ENCODE measurements at places on chromosomes 12 and 14.
A peak's percentile ranks its signal among the peaks of the same experiment; 100 is the strongest.

- DNase-seq, result no peak
These were observed 412 bp downstream of the FGFR1OP2 start for GRCh38 chr12:26938701-26939062.

DNA sequence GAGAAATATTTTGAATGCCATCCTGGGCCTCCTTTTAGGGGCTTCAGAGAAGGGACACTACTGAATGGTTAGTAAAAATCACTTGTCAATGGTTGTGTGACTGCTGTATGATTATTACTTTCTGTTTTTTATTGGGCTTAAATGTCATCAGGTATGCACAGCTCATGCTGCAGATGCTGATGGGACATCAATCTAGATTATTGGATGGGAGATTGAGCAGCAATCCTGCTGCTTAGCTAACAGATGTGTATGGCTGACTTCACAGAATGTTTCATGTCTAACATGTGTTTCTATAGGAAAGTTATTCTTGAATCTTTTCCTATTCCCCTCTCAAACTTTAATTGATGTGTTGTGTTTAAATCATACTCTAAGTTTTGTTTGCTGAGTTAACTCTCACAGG is 166.8 kb downstream of the RMST start:
- no peak for DNase-seq

DNA sequence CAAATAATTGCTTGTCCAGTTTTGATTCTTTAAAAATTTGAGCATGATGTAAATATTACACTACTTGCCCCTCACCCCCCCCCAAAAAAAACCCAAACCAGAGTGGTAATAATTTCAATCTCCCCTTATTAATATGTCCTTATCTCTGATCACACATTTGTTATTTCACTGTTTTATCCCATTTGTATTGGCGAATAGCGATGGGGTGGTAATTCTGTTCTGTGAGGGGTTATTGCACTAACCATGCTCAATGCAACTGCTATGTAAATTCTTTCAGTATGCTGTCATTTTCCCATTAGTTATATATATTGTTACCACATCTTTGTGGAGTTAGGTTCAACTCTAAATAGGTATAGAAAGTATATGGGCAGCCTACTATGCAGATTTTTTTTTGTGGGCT is 1.1 kb downstream of the RIMKLB start:
- no peak for DNase-seq

GRCh38 chr14:89723930-89724627 is 230.5 kb downstream of the EFCAB11 start:
- no peak for DNase-seq

DNA sequence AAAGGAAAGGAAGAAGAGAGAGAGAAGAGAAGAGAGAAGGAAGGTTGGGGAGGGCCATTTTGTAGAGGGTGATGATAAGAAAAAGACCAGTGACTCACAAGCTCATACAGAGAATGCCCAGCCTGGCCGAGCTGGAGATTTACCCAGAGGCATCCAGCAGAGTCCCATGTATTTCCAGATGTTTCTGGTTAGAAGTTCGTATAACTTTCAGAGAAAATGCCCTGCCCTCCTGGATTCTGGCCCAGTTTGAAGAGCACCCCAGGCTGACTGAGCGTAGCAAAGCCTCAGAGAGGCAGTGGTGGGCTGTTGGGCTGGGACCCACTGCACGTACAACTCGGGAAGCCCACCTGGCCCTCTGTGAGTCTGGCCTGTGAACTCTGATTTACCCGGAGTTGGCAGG is 221.8 kb downstream of the SLC41A2 start:
- no peak for DNase-seq

- no peak for DNase-seq
These were observed 6.0 kb downstream of the LRTM2 start for GRCh38 chr12:1826401-1826800.

DNA sequence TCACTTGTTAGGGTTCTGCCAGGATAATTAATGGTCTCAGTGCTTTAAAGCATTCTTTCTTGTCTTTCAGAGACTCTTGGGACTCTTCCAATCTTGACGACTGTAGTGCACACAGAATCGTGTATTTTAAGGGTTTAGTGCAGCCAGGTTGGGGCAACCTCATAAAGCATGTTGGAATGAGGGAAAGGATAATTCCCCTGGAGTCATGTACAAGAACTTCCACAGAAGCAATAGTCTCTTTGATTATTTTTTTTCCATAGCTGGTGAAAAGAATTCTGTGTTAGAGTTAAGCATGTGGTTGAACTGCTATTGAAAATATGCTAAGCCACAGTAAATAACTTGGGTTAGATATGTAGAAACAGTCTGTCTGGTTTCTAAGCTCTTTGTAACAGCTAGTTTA is 246.8 kb upstream of the DAAM1 start:
- DNase-seq, result no peak

GRCh38 chr14:95686935-95687334 is 709 bp downstream of the TCL1B start:
- DNase-seq, result no peak

DNA sequence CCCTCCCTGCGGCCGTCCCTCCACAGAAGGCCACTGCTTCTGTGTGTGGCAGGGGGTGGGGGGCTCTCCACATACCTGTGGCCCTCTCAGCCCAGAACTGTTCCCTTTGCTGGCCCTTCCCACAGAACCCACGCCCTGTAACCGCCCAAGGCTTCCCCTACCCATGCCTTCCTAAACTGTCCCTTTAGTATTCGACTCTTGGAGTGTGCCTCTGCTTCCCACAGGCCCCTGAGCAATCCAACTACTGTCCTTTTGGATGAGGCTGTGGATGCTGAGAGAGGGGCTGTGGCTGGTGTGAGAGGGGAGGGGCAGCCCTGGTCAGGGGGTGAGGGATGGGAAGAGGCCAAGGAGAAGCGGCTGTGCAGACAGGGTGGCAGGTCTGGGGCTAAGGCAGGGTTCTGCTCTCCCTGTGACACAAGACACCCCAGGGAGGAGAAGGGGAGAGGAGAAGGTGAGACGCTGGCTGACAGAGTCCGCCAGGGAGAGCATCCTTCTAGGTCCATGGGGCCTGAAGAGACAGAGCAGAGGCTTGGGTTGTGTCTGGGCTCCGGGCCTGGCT is 46.0 kb downstream of the DLK1 start:
- no peak for DNase-seq

DNA sequence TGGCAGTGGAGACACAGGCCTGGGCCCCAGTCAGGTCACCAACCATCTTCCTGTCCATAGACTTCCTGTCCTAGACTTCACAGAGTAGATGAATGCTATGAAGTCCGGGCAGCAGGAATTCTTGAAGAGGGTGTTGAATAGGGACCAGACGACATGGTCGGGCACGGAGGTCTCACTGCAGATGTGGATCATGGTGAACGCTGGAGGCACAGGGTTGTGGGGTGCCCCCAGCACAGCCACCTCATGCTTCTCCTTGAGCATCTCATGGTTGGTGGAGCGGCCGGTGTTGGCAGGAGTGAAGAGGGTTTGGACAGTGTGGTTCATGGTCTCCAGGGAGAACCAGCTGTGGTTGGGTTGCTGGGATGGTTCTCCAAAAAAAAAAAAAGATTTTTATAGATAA is 55.8 kb upstream of the AMIGO2 start:
- no peak for DNase-seq

DNA sequence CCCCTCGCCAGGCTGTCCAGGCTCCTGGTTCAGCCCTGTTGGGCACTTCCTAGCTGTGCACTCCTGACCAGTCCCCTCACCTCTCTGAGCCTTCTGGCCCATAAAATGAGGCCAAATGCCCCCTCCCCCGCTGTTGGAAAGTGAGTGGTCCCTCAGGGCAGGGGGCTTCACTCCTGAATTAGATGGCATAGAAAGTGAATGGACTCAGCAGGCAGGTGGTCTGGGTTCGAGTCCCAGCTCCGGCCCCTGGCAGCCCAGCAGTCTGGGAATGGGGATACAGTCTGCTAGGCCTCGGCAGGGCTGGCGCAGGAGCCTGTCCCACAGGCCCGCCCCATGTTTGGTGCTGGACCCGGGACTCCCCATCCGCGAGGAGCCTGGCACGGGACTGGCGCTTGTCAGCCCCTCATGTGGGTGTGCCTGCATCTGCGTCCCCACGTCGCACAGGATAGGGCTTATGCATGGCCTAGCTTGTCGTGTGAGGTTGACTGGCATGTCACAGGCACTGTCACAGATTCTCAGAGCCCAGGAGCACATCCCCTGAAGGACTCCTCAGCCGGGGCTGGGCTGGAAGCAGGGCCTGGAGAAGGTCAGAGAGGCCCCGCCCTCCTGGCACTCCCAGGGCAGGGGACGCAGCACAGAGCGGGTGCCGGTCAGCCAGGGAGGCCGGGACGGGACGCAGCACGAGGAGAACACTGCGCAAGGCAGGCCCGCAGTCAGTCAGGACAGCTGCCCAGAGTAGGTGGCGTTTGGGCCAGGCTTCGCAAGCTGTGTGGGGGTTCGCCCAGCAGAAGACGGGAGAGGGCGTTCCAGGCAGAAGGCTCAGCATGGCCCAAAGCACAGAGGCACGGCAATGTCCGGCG is 40.5 kb downstream of the DIO3 start:
- DNase-seq, result peak; percentile 9

DNA sequence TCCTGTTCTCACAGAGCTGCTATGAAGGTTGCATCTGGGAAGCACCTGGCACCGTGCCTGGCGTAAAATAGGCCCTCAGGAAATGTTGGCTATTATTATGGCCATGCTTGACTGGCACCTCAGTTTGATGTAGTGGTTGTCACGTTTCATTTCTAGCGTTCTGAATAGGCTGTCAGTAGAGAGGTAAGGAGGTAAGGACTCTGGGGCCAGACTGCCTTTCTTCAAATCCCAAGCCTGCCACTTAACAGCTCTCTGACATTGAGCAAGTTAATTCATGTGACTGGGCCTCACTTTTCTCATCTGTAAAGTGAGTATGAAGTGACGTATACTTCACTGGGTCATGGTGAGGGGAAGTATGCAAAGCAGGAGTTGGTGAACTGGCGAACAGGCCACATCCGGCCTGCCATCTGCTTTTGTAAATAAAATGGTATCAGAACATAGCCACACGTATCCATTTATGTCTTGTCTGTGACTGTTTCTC is 196.2 kb downstream of the CACNA1C start:
- DNase-seq, result no peak

DNA sequence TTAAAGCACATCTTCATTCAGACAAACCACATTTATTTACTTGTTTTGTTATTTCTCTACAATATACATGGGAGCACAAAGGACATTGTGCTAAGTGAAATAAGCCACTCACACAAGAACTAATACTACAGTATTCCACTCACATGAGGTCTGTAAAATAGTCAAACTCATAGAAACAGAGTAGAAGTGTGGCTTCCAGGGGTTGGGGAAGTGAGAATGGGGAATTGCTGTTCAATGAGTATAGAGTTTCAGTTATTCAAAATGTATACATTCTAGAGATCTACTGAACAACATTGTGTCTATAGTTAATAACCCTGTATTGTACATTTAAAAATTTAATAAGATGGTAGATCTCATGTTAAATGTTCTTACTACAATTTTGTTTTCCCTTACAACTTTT is 88.8 kb downstream of the ATXN7L3B start:
- DNase-seq, result no peak

DNA sequence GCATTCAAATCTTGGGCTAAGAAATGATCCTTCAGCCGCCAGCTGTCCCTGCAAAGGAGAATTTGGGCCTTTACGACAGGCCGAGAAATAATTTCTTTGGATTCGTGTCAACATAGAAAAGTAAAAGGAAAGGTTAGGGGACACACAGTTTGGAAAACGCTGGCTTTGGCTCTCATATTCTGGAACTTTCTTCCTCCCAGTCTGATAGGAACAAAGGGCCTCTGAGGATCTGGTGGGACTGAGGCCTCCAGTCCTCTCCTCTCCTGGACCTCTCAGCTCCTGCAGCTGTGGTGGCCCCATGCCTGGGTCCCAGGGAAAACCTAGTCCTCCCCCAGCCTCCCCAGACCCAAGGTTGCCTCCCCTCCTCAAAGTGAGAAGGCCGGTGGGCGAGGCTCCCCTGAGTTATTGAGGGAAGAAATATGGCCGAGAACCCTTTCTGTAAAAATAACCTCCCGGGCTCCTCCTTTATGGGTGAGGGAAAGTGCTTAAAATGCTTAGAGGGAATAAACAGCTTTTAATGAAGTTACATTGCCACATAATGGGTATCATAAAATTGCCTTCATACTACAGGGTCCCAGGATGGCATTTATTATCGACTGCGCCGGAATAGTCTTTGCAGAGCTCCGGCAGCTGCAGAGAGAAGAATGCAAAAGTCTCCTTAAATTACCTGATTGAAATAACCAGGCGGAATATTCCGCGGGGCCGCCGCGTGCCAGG is 188.3 kb downstream of the PHETA1 start:
- DNase-seq, result no peak

GRCh38 chr14:25215607-25216006 is 165.7 kb upstream of the STXBP6 start:
- DNase-seq, result no peak

- peak; percentile 87 for DNase-seq
These were observed 12.7 kb downstream of the SERPINA5 start for GRCh38 chr14:94593749-94594431.

GRCh38 chr12:116635487-116635886 is 76.3 kb downstream of the MAP1LC3B2 start:
- DNase-seq, result no peak

DNA sequence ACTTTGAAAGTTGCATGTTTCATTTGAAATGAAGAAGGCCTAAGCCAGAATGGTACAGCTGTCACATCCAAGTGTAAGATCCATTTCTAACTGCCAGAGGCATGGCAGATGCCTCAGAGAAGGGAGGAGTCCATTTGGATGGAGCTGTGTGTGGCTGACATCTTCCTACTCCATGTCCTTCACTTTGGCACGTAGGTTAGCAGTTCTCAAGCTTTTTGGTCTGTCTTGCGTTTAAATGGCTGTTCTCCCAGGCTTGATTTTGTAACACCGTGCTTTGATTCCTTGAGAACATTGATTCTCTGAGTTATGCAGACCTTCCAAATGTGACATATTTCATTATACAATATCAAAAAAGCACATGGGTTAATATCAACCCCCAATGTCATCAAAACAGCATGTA is 23.4 kb downstream of the EML1 start:
- DNase-seq, result no peak

DNA sequence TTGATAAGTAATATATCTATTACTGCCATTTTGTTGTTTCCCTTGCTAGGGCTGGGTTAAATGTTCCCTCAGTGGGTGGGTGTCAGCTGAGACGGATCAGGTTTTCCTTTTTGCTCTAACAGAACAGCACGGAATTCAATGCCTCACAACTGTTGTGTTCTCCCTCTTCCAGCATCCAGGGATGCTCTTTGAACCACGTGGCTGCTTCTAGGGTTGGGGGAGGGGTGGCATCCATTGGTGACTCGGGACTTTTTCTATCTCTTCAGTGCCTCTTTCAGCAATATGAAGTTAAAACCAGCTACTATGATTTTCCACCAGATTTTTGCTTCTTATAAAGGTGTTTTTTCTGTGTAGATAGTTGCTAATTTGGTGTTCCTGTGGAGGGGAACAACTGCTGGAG is 884.9 kb upstream of the FOXG1 start:
- DNase-seq, result no peak

- DNase-seq, result no peak
These were observed 22.5 kb upstream of the ATP2B1 start for GRCh38 chr12:89731089-89731488.

DNA sequence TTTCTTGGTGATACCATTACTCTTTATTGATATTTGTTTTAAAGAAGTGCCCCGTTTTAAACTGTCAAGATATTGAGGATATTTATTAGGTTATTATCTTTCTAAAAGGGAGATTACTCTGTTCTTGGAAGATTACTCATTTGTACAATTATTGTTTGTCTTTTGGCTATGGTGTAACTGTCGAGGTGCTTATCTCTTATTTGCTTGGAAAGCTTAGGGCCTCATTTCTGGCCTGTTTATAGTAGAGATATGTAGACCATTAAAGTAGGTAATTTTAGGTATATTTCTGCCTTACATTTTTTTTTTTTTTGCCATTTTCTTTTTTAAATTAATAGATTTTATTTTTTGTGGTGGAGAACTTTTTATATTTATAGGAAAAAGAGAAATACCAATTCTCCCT is 74.2 kb downstream of the KTN1 start:
- no peak for DNase-seq

GRCh38 chr12:7297865-7298264 is 6.0 kb upstream of the ACSM4 start:
- DNase-seq, result no peak

All from adrenal gland (tissue), 19 donors.